ENCODE measurements at places on chromosomes 16 and 17.

GRCh38 chr16:62700426-62701294 is 664.4 kb upstream of the CDH8 start:
- no peak for DNase-seq

GRCh38 chr17:75820094-75821080 is 23.8 kb downstream of the UNC13D start:
- no peak for DNase-seq

- peak; percentile 13 for DNase-seq
Measured at GRCh38 chr16:83967838-83968305, at the start of gene NECAB2. NECAB2 (plus strand) TSS chr16:83968244; CDS start chr16:83968649, 405 bp downstream.

DNA sequence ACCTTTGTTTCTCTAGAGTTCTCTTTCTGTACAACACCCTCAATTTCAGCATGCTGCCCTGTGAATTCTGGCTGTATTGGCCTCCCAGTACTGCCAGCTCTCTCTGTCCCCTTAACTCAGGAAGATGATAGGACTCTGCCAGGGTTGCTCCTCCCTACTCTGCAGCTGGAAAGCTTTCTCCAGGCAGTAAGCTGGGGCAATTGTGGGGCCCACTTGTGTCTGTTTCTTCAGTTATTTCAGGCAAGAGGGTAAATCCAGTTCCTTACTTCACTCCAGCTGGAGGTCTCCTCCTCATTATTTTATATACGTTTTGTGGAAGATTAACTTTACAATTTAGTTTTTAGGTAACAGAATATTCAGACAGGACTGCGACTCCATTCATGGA is 9.9 kb downstream of the C17orf100 start:
- DNase-seq = no peak

- no peak for DNase-seq
Measured at GRCh38 chr17:246226-246625, 64.8 kb upstream of the DOC2B start.

DNA sequence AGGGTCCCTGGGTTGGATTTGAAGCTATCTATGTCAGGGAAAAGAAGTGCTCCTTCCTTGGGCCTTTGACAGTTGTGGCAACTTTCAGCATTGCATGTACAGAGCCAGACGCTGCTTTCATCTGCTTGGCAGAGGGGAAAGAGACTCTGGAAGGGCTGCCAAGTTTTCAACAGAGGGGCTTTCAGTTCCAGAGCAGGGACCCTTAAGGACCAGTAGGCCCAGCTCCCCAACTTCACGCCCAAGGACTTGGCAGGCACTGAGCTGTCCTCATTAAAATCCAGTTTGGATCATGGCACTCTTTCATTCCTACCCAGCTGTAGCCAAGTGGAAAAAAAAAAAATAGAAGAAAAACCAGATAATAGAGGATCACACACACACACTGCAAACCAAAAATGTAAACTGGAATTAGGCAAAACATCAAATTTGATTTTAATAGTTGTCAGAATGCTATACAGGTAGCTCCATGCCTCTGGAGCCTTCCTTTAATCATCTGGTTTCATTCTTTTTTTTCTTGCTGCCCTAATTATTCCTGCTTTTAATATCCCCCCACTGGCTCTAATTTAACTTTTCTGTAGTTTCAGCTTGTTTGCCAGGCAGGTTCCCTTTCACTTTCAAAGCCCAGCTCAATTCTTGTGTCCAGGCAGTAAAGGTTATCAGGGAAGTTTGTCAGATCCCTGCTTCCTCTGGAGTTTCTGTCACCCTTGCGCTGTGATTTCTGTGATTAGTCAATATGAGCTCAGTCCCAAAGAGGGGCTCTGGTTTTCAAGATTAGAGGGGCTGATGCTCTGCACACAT is 702.6 kb upstream of the CDH8 start:
- DNase-seq = no peak

GRCh38 chr16:29318037-29318436 is 88.5 kb downstream of the NPIPB11 start:
- DNase-seq = no peak

GRCh38 chr17:47735536-47736011 is 2.5 kb downstream of the TBX21 start:
- no peak for DNase-seq

GRCh38 chr17:81401723-81402529 is 6.7 kb downstream of the BAHCC1 start:
- no peak for DNase-seq

DNA sequence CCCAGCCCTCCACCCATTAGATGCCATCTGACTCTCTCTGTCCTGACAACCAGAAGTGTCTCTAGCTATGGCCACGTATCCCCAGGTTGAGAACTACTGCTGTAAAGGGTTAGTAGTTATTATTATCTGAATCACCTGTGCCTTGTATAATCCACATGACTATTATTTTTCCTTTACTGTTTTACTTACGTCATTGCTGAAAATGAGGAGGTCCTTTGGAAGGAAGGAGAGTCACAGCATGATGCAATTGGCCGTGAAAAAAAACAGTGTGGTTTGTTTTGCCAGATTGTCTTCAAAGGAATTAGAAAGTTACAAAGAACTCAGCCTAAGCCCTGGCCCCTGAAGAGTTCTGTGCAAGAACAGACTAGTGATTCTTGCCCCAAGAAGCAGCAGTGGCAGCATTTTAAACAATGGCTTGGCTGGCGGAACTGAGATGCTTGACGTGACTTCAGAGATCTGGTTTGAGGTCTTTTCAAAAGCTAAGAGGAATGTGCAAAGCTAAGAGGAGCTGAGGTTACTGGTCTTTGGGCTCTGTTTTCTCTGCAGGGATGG is 413.3 kb upstream of the EEF2KMT start:
- DNase-seq = no peak

- DNase-seq = no peak
Measured at GRCh38 chr16:87507351-87508069, 14.7 kb upstream of the ZCCHC14 start.

GRCh38 chr16:48101069-48101674 is 54.6 kb downstream of the ABCC12 start:
- no peak for DNase-seq

DNA sequence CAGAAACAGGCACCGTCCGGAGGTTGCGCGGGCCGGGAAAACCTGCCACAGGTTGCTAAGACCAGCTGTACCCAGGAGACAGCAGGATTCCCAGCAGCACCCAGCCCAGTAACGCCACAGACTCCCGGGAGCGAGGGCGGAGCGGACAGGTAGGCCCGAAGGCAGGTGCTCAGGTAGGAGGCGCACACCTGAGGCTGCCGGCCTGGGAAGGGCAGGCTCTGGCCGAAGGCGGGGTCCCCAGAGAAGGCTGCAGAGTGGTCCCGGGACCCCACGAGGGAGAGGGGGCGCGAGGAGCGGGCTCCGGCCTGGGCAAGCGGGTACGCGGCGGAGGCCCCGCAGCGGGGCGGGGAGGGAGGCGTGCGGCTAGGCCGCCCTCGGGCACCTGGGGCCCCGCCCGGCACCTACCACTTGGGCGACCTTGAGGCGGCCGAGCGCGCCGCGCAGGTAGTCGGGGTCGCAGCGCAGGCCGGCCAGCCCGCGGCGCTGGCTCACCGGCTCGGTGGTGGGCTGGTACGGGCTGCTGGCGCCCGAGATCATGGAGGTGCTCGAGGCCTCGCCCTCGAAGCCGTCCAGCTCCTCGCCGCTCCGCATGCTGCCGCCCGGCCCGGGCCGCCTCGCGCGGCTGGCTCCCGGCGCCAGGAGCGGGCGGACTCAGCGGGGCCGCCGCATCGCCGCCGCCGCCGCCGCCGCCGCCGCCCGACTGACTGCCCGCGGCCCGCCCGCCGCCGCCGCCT is 441 bp downstream of the CMTM4 start:
- peak; percentile 11 for DNase-seq

GRCh38 chr16:87856791-87857228 is 12.5 kb downstream of the SLC7A5 start:
- no peak for DNase-seq

- peak; percentile 52 for DNase-seq
Measured at GRCh38 chr16:50368410-50369132, at the start of gene BRD7. BRD7 (minus strand) TSS chr16:50368988; CDS start chr16:50368774, 214 bp downstream.

DNA sequence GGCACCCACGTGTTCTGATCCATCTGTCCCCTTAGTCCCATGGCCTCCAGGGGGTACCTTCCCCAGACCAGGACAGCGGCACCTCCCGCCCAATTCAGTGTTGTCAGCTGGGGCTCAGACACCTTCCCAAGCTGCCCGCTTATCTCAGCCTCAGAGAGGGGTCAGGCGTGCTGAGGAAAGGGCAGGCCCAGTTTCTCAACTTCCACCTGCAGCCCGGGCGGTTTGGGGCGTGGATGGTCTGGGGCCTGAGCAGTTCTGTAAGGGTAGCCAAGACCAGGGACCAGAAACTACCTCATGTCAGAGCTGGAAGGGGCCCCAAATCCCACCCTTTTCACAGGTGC is 5.1 kb downstream of the PLCD3 start:
- DNase-seq = no peak

DNA sequence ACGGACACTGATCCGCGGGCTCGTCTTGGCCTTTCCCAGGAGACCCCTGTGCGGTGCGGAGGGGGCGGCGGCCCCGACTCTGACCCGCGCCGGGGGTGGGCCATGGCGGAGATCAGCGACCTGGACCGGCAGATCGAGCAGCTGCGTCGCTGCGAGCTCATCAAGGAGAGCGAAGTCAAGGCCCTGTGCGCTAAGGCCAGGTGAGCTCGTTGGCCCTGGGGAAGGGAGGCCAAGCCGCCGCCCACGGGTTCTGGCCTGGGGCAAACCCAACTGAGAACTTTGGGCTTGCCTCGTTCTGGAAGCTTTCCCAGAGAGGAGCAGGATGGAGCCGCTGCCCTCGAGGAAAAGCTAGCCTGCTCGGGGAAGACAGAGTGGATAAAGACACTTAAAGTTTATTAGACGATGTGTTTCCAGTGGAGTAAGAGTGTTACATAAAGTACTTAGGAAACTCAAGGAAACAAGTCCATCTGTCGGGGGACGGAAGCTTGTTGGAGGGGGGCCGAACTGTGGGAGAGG is 540 bp downstream of the PPP4C start:
- DNase-seq = no peak

- no peak for DNase-seq
Measured at GRCh38 chr16:4184038-4184702, 57.7 kb downstream of the SRL start.

- DNase-seq = no peak
Measured at GRCh38 chr17:20989481-20989880, 53.3 kb downstream of the USP22 start.

DNA sequence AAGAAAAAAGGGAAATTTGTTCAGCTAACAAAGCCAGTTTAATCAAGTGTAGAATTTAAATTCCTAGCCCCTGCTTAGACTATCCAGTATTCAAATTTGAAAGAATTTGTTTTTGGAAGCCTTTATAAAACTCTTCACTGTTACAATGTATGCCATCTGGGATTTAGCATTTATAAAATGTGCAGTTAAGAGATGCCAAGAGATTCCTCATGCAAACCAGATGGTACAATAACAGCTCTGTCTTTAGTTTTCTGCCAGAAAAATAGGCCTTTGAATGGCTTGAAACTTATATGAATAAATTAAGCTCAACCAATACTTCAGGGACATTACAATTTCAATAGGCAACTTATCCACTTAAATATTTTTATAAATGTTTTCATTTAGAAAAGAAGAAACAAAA is 6.8 kb upstream of the ANKS4B start:
- no peak for DNase-seq

DNA sequence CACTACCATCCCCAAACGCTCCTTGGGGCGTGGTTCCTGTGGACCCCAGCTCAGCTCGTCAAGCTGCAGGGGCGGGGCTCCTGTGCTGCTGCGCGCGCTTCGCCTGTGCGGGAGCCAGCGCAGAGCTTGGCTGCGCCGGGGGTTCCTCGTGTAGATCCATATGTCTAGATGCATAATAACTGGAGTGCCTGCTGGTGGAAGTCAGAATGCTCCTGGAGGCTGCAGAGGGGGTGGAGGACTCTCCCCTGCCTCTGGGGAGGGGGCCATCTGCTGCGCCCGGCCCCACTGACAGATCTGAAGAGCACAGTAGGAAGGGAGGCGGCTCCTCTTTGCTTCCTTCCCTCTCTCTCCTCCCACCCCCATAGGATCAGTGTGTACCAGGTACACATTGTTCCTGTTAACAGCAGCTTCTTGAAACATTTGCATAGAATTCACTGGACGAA is 4.6 kb downstream of the RASD1 start:
- no peak for DNase-seq

DNA sequence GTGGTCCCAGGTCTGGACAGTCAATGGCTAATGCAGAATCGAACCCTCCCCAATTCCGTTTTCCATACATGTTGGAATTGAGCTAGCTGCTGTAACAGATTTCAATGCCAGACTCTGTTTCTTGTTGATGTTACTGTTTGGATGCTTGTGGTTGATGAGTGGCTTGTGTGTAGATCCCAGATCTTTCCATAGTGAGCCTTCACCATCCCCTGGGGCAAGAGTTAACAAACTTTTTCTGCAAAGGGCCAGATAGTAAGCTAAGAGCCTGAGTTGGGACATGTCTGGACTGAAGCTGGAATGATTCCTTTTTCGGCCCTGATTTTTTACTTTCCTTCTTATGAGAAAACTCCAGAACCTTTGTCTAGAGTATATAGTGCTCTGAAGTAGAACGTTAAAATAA is 296.3 kb downstream of the CPPED1 start:
- DNase-seq = no peak

GRCh38 chr17:31293581-31293980 is 3.5 kb downstream of the OMG start:
- no peak for DNase-seq

GRCh38 chr17:72538901-72539352 is 418.1 kb downstream of the SOX9 start:
- no peak for DNase-seq

GRCh38 chr16:85347213-85347591 is 234.9 kb upstream of the CIBAR2 start:
- peak; percentile 81 for DNase-seq

DNA sequence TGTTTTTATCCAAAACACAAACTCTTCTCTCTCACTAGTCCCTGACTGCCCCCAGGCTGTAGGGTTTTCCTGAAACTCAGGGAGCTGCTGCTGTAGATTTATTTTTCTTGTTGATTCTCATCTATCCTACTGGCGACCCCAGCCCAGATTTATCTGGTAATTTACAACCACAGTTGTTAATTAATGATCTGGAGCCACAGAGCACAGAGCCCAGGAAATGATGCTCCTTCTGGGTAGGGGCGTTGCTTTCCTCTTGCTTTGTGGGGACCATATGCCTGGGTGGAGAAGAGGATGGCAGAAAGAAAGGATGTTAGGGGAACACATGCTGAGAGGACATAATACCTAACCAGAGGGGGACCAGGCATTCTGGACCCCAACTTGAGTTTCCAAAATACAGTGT is 7.4 kb upstream of the ETV4 start:
- DNase-seq = no peak

DNA sequence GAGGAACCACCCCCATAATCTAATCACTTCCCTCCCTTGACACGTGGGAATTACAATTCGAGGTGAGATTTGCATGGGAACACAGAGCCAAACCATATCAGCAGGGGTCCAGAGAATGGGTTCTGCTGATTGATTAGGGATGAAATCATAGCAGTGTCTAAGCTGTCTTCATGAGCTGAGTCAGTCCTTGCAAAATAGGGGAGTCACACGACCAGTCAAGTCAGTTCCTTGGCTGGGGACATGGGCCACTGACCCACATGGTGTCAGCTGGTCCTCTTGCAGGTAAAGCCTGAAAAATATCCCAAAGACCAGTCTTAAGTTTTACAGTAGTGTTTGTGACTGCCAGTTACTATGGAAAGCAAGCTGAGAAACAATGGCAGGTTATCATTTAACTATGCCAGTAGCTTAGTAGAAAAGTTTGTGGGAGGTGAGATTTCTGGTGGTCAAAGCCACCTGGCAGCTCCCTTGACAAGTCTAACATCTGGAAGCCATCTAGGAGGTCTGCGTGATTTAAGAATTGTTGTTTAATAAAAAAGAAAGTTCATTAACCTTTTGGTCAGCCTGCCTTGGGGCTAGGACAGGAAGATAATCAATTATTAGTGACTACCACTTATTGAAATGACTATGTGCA is 15.7 kb upstream of the ATF7IP2 start:
- no peak for DNase-seq
